ENCODE measurements at places on chromosomes 6 and 20.

GRCh38 chr20:64152906-64153305 lies 11.3 kb upstream of the MYT1 start:
- DNase-seq: peak; percentile 94

DNA sequence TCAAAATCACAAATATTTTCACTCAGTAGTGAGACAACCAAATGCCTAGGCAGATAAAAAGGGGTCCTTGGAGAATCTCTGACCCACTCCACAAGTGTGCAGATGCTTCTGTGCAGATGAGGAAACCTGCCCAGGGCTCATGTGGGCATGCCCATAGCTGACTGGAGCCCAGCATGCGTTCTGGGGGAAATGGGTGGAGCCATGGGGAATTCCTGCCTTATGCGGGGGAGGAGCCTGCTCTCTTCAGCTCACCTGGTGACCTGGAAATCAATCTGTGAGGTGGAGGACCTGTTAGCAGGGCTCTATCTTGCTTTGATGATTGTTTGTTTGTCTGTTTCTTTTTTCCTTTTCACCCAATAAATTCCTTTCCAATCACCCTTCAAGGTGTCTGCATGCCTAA lies 23.4 kb upstream of the PLN start:
- no peak for DNase-seq

GRCh38 chr20:63911176-63911575 lies 16.2 kb downstream of the DNAJC5 start:
- DNase-seq: no peak

DNA sequence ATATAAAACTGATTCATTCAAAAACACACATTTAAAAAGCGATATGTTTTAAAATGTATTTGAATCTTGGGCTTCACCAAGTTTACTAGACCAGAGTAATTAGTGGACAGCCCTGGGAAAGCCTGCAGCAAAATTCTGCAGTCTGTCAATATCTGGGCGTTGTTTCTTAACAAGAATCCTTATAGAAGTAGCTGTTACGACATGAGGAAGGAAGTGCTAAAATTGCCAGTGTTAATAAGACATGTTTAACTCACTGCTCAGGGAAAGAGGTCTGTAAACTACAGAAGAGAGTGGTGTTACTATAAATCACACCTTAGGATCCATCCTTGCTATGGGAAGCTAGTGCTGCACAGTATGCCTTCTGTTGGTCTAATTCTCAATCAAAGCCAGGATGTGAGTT lies 120.6 kb downstream of the TBX18 start:
- peak; percentile 9 for DNase-seq

DNA sequence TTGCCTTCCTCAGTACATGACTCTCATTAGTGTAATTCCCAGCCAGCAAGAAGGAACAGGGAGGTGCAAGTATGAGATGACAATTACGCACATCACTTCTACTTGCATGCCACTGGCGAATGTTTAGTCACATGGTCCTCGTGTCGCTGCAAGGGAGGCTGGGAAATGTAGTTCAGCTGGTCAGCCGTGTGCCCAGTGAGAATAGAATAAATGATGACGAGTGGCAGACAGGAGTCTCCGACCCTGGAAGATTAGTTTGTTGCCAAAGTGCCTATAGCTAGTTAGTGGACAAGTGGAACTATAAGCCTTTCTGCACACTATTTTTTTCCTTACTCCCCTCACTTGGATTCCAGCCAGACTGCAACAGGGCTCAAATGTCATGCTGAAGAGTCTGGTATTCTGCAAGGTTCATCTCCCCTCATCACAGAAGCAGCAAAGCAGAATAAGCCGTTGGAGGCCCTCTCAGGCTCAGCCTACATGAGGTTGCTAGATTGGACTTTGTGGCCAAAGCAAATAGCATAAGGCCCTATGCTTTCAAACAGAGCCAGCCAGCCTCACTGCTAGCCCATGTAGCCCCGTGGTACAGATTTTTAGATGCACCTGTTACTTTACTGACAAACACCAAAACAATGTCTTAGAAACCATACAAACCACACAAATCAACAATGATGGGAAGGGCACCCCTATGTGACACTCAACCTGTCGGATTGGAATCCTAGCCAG lies 9.7 kb downstream of the LINC00237 start:
- peak; percentile 51 for DNase-seq

GRCh38 chr6:45923831-45924391 lies 91.7 kb downstream of the CLIC5 start:
- DNase-seq: no peak

DNA sequence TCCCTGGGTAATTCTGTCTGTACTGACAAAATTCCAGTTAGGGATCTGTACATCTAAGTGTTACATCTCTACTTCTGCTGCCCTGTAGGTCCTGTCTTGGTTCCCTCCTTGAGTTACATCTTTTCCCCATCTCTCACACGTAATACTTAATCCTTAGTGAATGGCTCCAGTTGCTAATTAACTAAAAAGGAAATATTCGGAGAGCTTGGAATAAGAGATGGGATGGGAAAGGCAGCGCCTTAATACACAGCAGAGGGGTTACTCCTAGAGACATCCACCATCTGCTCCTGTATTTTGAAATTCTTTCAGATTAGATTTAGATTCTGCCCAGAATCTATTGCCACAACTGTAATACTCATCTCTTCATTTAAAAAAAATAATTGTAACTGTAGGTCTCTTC lies 384.0 kb downstream of the SAMD5 start:
- no peak for DNase-seq
